ENCODE measurements at places on chromosomes 12 and 14.

- H3K4me1 ChIP-seq: peaks cover 35% of the 10 kb centered on the region
- no peak for DNase-seq
- no peaks in the 10 kb centered on the region for H3K27me3 ChIP-seq
- H3K36me3 ChIP-seq: no peaks in the 10 kb centered on the region
Observed at GRCh38 chr14:55274751-55275150, 3.5 kb downstream of the FBXO34 start.

DNA sequence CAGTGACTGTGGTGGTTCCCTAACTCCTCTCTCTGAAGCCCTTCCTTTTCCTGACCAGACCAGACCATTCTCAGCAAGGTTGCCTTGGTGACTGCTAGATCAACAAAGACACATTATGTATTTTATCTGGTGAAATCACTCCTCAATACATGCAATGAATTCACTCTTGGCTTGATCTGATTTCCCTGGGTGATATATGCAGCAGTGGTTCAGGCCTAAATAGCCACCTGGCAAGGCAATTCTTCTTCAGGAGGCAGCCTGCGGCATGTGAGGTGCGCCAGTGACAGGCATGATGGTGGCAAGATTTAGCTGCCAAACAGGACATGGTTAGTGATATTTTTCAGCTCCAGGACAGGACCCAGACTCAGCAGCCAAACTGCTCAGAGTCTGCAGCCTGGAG lies 350.3 kb upstream of the CCDC196 start:
- DNase-seq: no peak
- no peak overlapping the region for H3K4me3 ChIP-seq
- no peak overlapping the region for H3K27ac ChIP-seq
- no peaks in the 10 kb centered on the region for H3K36me3 ChIP-seq

DNA sequence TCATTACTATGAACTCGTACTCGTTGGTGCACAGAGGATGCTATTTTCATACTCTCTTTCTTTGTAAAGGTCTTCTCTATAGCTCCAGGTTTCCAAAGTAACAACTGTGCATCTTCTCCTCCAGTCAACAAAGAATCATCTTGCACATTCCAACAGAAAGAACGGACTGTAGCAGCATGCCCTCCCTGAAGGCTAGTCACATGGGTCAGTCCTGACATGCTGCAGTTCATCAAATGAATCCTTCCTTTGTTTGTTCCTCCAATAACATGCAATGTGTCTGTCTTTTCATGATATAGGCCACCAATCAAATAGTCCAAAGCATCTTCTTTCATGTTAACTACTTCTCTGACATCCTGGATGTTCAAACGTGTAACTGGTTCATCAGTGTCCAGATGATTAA lies 42.9 kb downstream of the WDR89 start:
- H3K4me3 ChIP-seq: no peak overlapping the region
- H3K27ac ChIP-seq: no peak overlapping the region
- peaks cover 3% of the 10 kb centered on the region for H3K36me3 ChIP-seq
- no peaks in the 10 kb centered on the region for H3K4me1 ChIP-seq
- H3K27me3 ChIP-seq: no peaks in the 10 kb centered on the region
- no peak for DNase-seq

DNA sequence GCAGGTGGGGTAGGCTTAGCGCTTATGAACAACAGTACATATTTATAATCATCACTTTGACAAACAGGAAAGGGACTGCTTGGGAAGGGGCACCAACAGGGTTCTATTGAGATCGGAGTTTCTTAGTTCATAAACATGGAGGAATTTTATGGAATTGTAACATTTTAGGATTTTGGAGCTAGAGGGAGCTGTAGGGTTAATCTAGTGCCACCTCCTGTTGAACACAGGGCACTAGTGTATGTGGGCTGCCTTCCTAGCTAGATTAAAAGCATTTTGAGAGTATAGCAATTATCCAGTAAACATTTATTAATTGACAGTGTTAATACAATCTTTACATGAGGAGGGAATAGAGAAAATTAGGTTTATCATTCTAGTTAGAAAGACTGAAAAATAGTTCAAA lies 23.1 kb upstream of the TBC1D30 start:
- H3K4me3 ChIP-seq: no peak overlapping the region
- no peak overlapping the region for H3K27ac ChIP-seq

- H3K36me3 ChIP-seq: no peaks in the 10 kb centered on the region
- no peak for DNase-seq
- no peak overlapping the region for H3K27ac ChIP-seq
- no peak overlapping the region for H3K4me3 ChIP-seq
- no peaks in the 10 kb centered on the region for H3K27me3 ChIP-seq
Observed at GRCh38 chr14:93135399-93135798, 19.7 kb upstream of the ITPK1 start.

- H3K27ac ChIP-seq: peak overlapping the region; percentile 96
- no peaks in the 10 kb centered on the region for H3K27me3 ChIP-seq
- H3K4me3 ChIP-seq: no peak overlapping the region
- no peaks in the 10 kb centered on the region for H3K36me3 ChIP-seq
- DNase-seq: peak; percentile 33
Observed at GRCh38 chr14:68586896-68587751, 205.7 kb downstream of the ZFP36L1 start.

DNA sequence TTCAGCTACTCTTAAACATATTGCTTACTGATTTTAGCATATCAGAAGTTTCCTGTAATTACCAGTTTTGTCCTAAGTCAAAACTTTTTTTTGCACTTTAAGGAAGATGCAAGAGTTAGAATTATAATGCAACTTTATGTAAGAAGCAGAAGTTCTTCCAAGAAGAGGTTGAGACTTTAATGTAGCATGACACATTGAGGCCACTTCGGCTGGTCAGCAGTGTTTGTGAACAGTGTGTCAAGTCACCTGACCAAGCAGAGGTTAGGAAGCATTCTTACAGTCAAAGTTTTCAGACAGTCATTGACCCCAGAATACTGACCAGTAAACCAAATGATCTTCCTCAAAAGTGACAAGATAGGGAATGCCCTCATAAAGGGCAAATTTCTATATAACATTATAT lies 15.2 kb downstream of the FGFR1OP2 start:
- H3K4me3 ChIP-seq: no peak overlapping the region
- peak; percentile 8 for DNase-seq
- no peak overlapping the region for H3K27ac ChIP-seq

- H3K4me3 ChIP-seq: no peak overlapping the region
- H3K36me3 ChIP-seq: no peaks in the 10 kb centered on the region
- H3K27ac ChIP-seq: peak overlapping the region; percentile 67
- peak; percentile 71 for DNase-seq
- peaks cover 41% of the 10 kb centered on the region for H3K4me1 ChIP-seq
Observed at GRCh38 chr14:102540315-102541028, 30.9 kb upstream of the ANKRD9 start.

DNA sequence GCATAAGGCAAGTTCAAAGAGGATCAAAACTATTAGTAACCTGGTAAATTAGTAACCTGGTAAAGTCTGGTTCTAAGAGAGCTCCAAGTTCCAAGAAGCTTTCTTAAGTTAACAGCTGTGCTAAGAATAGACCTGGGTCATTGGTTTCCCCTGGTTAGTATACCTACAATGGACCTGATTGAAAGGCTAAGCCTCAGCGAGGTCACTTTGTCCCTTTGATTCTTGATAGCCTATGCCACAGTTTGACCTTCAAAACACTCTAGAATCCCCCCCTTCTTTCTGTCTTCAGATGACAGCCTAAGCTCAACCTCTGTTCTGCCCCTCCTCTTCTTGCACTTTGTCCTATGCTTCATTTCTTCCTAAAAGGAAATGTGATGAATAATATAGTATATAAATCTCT lies 53.0 kb downstream of the LLPH start:
- H3K4me1 ChIP-seq: no peaks in the 10 kb centered on the region
- no peak overlapping the region for H3K4me3 ChIP-seq
- no peak overlapping the region for H3K27ac ChIP-seq
- DNase-seq: no peak
- H3K27me3 ChIP-seq: no peaks in the 10 kb centered on the region

GRCh38 chr14:60188115-60188514 lies 22.9 kb upstream of the DHRS7 start:
- H3K4me1 ChIP-seq: no peaks in the 10 kb centered on the region
- DNase-seq: no peak
- H3K4me3 ChIP-seq: no peak overlapping the region
- no peak overlapping the region for H3K27ac ChIP-seq
- no peaks in the 10 kb centered on the region for H3K36me3 ChIP-seq
- H3K27me3 ChIP-seq: no peaks in the 10 kb centered on the region

DNA sequence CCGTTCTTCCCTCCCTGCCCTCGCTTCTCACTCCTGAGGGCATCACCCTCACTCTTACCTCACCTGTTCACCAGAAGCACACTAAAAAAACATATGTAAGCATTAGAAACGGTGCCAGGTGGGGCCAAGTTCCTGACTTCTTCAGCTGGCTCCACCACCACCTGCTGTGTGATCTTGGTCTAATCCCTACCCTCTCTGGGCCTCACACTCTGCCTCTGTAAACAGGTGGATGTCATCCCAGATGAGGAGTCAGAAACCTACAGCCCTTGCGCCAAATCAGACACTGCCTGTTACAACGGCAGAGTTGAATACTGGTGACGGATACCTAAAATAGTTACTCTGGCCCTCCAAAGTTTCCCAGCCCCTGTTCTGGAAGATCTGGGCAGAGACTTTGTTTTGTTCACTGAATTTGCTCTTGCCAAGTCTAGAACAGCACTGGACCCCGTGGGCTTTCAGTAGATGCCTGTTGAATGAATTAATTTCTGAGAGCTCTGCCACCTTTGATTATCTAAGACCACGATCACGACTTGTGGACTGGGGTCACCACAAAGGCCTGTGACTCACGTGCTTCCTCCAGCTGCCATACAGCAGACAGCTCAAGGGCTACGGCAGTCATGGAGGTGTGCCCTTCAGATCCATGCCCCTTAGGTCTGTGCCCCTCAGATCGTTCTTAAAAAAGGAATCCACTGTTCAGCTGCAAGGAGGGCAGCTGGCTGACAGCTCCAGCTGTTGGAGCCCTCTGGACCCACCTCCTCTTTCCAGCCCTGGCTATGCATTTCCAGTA lies 71.9 kb downstream of the GSC start:
- H3K27ac ChIP-seq: no peak overlapping the region
- H3K4me1 ChIP-seq: no peaks in the 10 kb centered on the region
- no peaks in the 10 kb centered on the region for H3K36me3 ChIP-seq
- no peak for DNase-seq

DNA sequence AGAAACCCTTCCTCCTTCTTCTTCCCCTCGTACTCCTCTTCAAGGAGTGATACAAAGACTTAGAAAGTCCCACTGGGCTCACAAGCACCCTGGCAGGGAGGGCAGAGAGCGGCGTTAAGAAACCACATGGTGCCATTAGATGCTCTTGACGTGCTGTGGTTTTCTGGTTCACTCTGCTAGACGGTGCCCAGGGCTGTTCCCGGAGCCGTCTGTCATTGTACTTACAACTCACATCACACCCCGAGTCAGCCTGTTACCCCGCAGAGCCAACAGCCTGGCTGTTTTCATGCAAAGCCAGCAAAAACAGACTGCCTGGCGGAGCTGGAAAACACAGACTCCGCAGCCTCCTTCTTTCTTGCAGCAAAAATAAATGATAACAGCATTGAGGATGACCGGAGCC lies 232.6 kb upstream of the TBX3 start:
- no peaks in the 10 kb centered on the region for H3K27me3 ChIP-seq
- H3K36me3 ChIP-seq: no peaks in the 10 kb centered on the region
- peak overlapping the region; percentile 67 for H3K27ac ChIP-seq
- H3K4me3 ChIP-seq: no peak overlapping the region
- H3K4me1 ChIP-seq: peaks cover 17% of the 10 kb centered on the region

- no peaks in the 10 kb centered on the region for H3K27me3 ChIP-seq
- no peaks in the 10 kb centered on the region for H3K4me1 ChIP-seq
- H3K36me3 ChIP-seq: no peaks in the 10 kb centered on the region
- no peak overlapping the region for H3K4me3 ChIP-seq
- H3K27ac ChIP-seq: no peak overlapping the region
- DNase-seq: no peak
Observed at GRCh38 chr12:44246482-44247105, 410.7 kb downstream of the TMEM117 start.

DNA sequence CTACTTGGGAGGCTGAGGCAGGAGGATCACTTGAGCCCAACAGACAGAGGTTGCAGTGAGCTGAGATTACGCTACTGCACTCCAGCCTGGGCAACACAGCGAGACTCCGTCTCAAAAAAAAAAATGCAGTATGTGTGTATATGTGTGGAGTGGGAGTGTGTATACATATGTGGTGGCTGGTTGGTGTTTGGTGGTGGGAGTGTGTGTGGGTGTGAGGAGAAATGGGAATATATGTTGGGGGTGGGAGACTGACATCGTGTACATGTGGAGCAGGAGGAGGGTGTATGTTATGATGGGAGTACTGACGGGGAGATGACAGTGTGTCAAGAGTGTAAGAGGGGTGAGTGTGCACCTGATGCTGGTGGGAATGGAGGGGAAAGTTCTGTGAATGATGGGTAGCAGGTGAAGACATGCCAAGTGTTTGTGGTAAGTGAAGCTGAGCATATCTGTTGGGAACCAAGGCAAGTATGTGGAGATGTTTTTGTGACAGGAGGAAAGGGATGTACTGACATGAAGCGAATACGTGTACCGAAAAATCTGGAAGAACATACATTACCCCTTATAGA lies 4.2 kb downstream of the PNMA1 start:
- no peaks in the 10 kb centered on the region for H3K36me3 ChIP-seq
- no peak for DNase-seq
- H3K4me1 ChIP-seq: peaks cover 21% of the 10 kb centered on the region
- no peak overlapping the region for H3K4me3 ChIP-seq

- no peaks in the 10 kb centered on the region for H3K4me1 ChIP-seq
- DNase-seq: no peak
- no peaks in the 10 kb centered on the region for H3K27me3 ChIP-seq
- H3K27ac ChIP-seq: no peak overlapping the region
Observed at GRCh38 chr14:52711666-52712065, 4.7 kb downstream of the PSMC6 start.

DNA sequence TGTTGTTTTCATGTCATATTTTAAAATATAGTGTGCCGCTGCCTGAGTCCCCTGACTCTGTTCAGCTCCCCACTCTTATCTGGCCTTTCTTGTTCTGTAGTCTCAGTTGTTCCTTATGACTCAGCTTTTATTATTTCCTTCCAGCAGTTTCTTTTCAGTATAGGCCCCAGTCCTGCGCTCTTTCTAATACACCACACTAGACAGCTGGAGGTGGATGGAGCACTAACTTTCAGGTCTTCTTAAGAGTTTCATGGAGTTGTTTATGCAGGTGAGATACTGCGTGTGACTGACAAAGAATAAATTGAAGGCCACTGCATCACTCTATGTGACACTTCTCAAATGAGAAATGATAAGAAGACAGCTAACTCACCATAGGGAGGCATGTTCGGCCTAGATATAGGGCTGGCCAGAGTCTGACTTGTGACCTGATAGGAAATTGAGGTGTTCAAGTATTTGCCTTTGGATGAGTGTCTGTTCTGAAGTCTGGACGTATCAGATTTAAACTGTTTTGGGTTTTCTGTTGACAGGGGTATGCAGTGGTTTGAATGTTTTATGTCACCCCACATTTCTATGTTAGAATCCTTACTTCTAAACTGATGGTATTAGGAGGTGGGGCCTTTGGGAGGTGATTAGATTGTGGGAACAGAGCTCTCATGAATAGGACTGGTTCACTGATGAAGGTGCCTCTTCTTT lies 60.8 kb upstream of the CLMN start:
- DNase-seq: no peak
- no peak overlapping the region for H3K4me3 ChIP-seq
- no peak overlapping the region for H3K27ac ChIP-seq
- H3K36me3 ChIP-seq: no peaks in the 10 kb centered on the region
- H3K27me3 ChIP-seq: peaks cover 8% of the 10 kb centered on the region

Data from hepatocyte (in vitro differentiated cells).